ENCODE measurements at places on chromosomes 16 and 17.
A peak's percentile ranks its signal among the peaks of the same experiment; 100 is the strongest.

GRCh38 chr16:56163938-56164337, 27.4 kb upstream of the GNAO1 start:
- DNase-seq = no peak

DNA sequence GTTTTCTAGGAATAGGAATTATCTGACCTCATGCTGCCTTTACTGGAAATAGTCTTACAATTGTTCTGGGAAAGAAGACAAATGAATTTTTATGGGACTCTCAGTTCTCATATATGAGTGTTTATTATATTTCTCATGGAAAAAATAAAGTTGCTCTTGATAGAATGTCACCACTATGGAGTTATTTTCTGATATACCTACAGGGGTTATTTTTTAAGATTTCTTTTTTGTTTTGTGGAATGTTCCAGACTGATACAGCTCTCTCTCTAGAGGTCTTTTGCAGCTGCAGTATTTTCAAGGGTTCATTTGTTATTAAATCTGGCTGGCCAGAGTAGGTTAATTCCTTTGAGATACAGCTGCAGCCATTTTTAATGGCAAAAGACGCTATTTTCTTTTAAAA, 100.7 kb downstream of the ABCA8 start:
- DNase-seq = no peak

- DNase-seq = no peak
These were observed 168.2 kb upstream of the TNRC6C start for GRCh38 chr17:77790143-77790829.

- DNase-seq = no peak
These were observed 230.6 kb upstream of the IRX3 start for GRCh38 chr16:54517181-54517580.

GRCh38 chr16:11597235-11598095, 10.7 kb upstream of the LITAF start:
- no peak for DNase-seq

GRCh38 chr16:58086381-58087208, 42.6 kb downstream of the CFAP20 start:
- DNase-seq = no peak

DNA sequence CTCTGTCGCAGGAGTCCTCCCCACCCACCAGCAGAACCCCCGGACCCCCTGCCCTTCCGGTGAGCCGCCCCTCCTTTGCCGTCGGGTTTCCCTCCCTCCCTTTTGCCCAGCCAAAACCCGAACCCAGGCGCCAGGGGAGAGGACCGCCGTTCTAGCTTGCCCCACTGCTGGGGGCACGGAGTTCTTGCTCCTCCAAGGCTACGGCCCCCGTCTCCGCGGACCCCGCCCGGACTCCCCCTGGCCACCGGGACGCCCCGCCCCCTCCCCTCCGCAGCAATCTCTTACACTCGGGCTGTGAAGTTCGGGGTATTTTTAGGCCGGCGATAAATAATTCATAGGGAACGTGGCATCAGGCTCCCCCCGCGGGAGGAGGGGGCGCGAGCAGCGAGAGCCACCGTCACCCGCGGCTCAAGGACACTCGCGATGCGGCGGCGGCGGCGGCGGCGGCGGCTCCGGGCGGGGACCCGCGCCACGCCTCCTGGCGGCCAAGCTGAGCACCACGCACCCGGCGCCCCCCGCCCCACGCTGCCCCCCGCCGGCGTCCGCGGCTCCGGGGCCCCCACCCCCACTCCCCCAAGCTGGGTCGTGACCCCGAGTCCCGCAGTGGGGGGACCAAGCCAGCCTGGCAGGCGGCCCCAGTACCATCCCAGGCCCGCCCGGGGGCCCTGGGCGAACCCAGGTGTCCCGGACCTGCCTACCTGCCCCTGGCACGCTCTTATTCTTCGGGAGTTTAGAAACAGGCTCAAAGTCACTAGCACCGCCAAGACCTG, at the start of gene GRIN2C:
Gene GRIN2C, minus strand, starts transcription at position 427 of the 770 bp plus-strand sequence. CDS start 4,793 bp downstream, outside the sequence.
- no peak for DNase-seq

- no peak for DNase-seq
These were observed 137.9 kb upstream of the IRX5 start for GRCh38 chr16:54792811-54793210.

- DNase-seq = no peak
These were observed 24.4 kb downstream of the SRL start for GRCh38 chr16:4217204-4218131.

- no peak for DNase-seq
These were observed 14.7 kb upstream of the SLX4 start for GRCh38 chr16:3625911-3626732.

DNA sequence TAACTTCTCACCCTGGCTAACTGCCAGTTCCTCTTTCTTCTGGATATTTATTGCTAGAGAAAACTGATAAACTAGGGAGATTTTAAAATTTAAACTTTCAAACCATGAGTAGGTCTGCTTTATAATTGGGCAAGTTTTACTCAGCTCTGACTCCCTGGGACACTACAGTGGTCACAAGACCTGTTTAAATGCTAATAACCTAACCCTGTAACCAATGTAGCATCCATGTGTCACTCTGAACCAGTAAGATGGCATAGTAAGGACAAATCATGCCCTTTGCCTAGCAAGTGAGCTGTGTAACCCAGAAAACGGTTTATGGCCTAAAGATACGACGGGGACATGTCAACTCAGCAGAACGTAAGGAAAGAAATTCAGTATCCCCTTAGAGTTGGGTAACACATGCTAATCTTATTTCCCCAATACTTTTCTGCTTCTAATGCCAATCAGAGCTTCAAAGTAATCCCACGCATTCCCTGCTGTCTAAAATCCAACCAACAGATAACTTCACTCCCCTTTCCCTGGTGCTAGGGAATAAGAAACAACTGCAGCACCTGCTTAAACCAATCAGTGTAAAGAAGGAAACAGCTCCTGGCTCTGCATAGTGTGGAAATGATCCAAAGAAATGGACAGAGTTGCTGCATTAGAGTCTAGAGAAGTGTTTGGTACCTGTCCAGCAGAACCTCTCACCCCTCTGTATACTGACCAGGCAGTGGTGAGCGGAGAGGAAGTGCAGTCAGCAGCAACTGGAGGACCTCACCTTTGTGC, 85.7 kb downstream of the NCOR1 start:
- no peak for DNase-seq

DNA sequence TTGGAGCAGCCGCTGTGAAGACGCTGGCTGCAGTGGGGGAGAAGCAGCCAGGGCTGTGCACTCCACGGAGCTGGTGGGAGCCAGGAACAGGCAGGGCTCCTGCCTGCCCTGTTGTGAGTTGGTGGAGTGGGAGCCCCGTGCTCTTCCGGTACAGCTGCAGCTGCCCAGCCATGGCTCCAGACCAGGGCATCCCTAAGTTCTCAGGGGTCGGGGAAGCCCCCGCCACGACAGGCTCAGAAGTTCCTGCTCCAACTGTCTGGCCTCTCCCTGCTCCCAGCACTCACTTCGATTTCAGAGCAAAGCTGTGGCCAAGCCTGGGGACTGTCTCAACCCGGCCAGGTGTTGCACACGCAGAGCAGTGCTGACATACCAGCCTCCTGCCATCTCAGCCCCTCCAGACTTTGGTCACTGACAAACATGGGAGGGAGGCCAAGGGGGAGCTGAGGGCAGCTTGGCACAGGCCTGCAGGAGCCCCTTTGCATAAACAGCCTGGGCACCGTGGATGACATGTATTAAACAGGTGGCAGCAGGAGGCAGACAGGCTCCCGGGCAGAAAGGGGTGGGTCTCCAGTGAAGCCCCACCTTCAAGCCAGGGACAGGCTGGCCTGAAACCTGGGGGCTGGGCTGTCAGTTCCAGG, 13.9 kb upstream of the KDM8 start:
- DNase-seq = no peak

- no peak for DNase-seq
These were observed 48.8 kb upstream of the SIAH1 start for GRCh38 chr16:48433850-48434530.

DNA sequence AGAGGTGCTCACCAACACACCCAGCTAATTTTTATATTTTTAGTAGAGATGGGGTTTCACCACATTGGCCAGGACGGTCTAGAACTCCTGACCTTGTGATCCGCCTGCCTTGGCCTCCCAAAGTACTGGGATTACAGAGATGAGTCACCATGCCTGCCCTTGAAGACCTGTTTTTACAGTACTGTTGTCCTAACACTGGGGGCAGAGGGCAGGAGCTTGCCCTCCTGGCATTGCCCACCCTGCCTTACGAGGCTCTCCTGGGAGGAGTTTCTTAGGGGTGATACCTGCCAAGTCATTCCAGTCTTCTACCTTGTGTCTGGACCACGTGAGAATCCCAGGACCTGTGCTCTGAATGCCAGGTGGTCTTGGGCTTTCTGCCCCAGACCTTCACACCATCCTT, 2.7 kb downstream of the ASPSCR1 start:
- no peak for DNase-seq

GRCh38 chr16:35714665-35715064, 2255.3 kb downstream of the TP53TG3F start:
- DNase-seq = no peak

- no peak for DNase-seq
These were observed 559.8 kb downstream of the WWOX start for GRCh38 chr16:78659216-78659615.

GRCh38 chr16:85370543-85370880, 242.6 kb upstream of the GSE1 start:
- DNase-seq = no peak

DNA sequence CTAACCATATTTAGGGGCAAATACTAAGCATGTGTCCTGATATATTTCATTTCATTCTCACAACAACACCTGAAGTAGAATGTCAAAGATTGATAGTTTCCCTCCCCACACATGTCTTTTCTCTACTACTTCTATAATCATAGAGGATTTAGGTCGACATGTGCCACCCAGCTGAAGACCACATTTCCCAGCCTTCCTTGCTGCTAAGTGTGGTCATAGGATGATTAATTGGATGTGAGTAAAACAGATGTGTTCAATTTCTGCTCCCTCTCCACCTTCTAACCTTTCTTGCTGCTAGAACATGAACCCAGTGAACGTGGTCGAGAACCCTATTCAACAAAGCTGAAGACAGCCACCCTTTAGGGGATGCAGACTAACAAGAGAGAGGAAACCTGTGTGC, 18.8 kb upstream of the HLF start:
- no peak for DNase-seq

DNA sequence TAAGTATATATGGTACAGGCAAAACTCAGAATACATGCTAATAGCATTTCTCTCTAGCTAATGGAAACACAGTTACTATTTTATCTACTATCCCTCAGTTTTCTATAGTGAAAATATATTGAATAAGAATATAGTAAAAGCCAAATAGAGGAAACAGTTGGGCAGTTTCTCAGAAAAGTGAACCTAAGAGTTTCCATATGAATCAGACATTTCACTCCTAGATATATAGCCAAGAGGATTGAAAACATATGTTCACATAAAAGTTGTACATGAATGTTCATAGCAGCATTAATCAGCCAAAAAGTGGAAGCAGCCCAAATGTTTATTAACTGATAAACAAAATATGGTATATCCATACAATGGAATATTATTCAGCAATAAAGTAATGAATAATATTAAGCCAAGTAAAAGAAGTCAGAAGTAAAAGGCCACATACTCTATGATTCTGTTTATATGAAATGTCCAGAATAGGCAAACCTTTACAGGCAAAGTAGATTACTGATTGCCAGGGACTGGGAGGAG, 134.6 kb downstream of the CYB561 start:
- DNase-seq = no peak

- DNase-seq = no peak
These were observed 3.4 kb upstream of the CSNK1D start for GRCh38 chr17:82276938-82277337.

- DNase-seq = no peak
These were observed 2.5 kb downstream of the TUBG1 start for GRCh38 chr17:42612013-42612412.

DNA sequence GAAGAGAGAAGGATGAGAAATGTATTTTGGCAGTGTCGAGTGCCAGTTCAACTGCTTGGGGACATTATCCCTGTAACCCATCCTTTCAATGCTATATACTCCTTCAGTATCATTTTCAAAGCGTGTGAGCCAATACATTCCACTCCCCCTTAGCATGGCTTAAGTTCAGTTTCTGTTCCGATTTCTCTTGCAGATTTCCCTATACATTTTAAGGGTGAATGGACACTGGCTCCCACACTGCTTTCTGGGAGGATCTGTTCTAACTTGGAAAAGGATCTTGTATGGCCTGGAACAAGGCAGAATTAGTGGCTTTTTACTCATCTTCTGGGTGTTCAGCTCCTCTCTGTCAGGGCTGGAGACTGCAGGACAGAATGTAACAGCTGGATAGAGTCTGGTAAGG, 333.8 kb downstream of the HAPSTR1 start:
- DNase-seq = no peak

GRCh38 chr17:28573040-28573380, 1.7 kb upstream of the PIGS start:
- DNase-seq = no peak

GRCh38 chr16:24683847-24684493, 45.5 kb upstream of the TNRC6A start:
- no peak for DNase-seq

DNA sequence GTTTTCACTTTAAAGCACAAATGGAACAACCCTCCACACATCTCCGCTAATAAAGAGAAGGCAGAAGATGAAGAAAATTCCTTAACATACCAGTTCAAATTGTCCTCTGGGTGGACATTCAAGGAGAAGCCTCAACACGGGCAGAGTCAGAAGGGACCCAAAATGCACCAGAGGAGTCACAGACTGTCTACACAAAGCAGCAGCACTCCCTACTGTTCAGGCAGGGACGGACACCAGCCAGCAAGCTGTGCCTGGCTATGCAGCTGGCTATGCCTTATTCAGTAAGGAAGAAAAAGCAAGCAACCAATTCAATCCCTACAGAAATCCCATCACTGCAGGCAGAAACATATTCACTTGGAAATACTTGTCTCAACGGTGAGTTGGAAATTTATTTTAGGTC, 8.1 kb downstream of the DNAJC7 start:
- no peak for DNase-seq

DNA sequence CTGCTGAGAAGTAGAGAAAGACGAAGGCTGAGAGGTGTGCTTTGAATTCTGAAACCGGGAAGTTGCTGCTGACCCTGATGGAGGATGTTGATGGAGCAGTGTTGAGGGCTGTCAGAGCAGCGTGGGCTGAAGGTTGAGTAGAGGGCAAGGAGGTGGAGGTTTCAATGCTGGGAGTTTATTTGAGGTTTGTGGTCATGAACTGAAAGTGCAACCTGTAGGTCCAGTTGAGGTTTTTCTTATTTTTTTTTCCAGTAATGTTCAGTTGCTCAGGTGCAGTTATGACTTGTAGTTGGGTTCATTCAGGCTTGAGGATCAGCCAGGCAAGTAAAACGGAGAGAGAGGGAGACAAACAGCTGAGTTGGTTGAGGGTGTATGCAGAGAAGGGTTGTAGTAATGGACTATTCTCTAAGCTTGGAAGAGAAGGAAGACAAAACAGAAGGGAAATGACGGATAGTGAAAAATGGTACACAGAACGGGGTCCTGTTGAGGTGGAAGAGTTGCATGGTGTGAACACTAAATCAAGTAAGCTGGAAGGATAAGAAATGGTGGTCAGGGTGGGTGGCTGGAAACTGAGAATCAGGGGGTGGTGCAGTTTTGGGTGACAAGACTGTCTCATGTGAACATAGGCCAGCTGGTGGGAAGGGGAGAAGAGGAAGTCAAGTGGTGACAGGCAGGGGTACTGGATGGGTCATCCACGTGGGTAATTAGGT, 8.7 kb upstream of the UBE2G1 start:
- peak; percentile 77 for DNase-seq

GRCh38 chr16:69311533-69312387, 610 bp downstream of the VPS4A start:
- peak; percentile 79 for DNase-seq

- DNase-seq = peak; percentile 84
These were observed 1.4 kb upstream of the VAMP2 start for GRCh38 chr17:8163978-8164814.

- peak; percentile 86 for DNase-seq
These were observed 10.4 kb upstream of the CHMP6 start for GRCh38 chr17:80981062-80981902.

GRCh38 chr16:56041556-56042140, 149.6 kb upstream of the GNAO1 start:
- peak; percentile 55 for DNase-seq
